Prostate gland (tissue), 2 donors: ENCODE measurements at places on chromosomes 5 and 9.

- H3K4me1 ChIP-seq: no peaks in the 10 kb centered on the region
- no peaks in the 10 kb centered on the region for H3K36me3 ChIP-seq
- no peak overlapping the region for H3K4me3 ChIP-seq
- peak overlapping the region; percentile 17 for H3K27ac ChIP-seq
Measured at GRCh38 chr9:17635115-17635890, 56.4 kb downstream of the SH3GL2 start.

DNA sequence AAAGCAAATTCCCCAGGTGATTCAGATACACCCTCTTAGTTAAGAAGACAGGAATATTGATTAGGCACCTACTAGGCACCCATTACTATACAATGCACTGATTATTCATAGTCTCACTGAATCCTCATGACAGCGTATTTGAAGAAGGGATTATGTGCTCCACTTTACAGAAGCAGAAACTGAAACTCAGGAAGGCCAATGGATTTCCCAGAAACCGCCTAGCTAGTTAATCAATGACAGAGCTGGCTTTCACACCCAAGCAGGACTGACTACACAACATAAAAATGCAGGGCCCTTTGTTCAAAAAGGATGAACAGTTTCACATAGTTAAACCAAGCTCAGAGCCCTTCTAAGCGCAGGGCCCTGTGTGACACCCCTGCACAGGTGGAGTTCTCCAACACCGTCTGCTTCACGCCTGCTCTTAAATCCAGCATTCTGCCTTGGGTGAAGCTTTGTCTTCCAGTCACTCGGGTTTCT, 117.3 kb downstream of the TTLL11 start:
- H3K27ac ChIP-seq: no peak overlapping the region
- no peaks in the 10 kb centered on the region for H3K27me3 ChIP-seq
- H3K36me3 ChIP-seq: no peaks in the 10 kb centered on the region
- H3K4me1 ChIP-seq: no peaks in the 10 kb centered on the region

- H3K4me3 ChIP-seq: no peak overlapping the region
- H3K36me3 ChIP-seq: no peaks in the 10 kb centered on the region
- no peaks in the 10 kb centered on the region for H3K27me3 ChIP-seq
- H3K27ac ChIP-seq: no peak overlapping the region
Measured at GRCh38 chr9:16613605-16614004, 256.9 kb downstream of the BNC2 start.

GRCh38 chr9:108634204-108634603, 221.6 kb downstream of the ACTL7B start:
- no peaks in the 10 kb centered on the region for H3K36me3 ChIP-seq
- DNase-seq: peak; percentile 8
- no peaks in the 10 kb centered on the region for H3K4me1 ChIP-seq
- H3K4me3 ChIP-seq: no peak overlapping the region
